ENCODE measurements at places on chromosomes 3 and 15.

DNA sequence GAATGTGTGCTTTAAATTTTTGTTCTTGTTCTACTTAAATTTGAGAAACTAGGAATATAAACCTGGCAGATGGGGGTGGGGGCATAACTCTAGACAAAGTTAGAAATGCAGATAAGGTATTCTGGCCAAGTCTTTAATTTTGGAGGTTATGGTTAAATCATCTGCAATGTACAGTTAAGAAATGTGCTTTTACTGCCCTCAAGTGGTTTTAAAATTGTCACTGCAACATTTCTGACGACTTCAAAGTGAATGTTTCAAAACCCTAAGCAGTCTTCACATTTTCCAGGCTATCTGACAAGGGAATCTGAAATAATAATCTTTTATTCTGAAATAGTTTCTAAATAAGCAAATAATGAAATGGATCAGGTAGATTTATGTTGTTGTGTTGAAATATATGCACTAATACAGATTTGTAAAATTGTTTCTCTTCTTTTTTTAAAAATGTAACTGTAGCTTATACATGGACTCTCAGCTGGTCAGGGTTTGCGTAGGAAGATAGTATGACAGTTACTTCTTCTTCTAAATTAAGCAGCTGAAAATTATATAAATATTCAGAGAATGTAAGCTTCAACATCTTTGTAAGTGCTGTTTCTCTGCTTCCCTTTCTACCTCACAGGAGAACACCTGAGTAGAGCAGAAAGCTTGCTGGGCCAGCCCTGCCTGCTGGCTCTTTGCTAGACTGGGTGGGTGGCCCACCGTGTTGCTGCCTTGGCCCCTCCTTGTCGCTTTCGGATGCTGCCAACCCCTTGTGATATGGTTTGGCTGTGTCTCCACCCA is 45.0 kb downstream of the SUCNR1 start:
- peak; percentile 27 for DNase-seq

DNA sequence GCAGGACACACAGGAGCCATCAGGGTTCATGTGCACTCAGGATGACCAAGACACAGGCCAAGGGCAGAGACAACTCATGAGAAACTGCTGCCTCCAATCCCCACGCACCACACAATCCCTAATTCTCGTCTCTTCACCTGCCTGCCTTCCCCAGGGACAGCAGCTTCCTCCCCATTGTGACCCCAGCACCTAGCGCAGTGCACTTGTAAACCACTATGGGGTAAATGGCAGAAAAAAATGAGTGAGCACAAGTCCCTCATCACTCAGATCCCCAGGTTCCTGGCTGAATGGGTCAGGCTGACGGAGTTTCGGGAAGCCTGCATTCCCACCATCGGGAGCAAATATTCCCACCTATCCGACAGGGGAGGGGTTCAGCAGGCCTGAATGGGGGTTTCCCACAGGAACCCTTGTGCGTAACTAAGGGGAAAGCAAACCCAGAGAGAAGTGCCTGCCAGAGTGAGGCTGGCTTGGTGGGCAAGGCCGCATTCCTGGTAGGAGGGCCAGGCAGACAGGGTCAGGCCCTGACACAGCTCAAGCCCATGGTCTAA is 18.8 kb downstream of the PLXNB1 start:
- no peak for DNase-seq

- DNase-seq: peak; percentile 95
These were observed 35.8 kb downstream of the CPN2 start for GRCh38 chr3:194315088-194315964.

- no peak for DNase-seq
These were observed 1.7 kb downstream of the ANKUB1 start for GRCh38 chr3:149790698-149791097.

DNA sequence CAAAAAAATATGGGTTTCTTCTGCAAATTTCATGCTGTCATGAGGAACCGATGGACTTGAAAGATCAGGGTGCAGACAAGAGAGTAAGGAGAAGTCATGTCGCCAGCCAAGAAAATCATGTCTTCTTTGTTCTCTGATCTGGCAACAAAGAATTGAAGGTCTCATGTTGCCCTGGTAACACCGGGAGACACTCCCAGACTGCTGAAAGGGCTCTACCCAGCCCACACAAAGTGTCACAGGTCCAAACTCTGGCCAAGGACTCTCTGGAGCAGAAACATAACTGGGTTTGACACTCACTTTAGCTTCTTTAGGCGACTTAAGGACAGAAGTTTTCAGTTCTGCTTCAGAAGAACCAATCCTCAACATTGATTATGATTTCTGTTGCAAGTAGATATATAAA is 42.9 kb downstream of the SIDT1 start:
- DNase-seq: peak; percentile 71

- DNase-seq: no peak
These were observed 95.5 kb downstream of the CCNL1 start for GRCh38 chr3:157064402-157064801.

- peak; percentile 41 for DNase-seq
These were observed 23.0 kb downstream of the CPN2 start for GRCh38 chr3:194328053-194328657.

DNA sequence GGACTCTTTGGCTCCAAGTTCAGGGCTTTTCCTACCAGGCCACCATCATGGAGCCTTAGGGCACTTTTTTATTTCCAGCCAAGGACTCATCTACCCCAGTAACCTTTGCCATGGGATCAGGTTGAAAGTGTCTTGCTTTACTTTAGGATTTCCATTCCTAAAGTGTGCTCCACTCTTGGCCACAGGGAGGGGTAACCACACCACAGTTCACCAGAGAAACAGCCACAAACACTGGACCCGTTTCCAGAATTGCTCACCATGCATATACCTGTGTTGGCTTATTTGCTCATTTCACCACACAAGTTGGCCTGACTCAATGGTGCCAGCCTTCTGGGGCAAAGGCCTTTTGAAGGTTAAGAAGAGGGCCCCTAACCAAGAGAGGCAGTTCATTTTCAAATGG is 70.6 kb upstream of the RAD18 start:
- DNase-seq: no peak

DNA sequence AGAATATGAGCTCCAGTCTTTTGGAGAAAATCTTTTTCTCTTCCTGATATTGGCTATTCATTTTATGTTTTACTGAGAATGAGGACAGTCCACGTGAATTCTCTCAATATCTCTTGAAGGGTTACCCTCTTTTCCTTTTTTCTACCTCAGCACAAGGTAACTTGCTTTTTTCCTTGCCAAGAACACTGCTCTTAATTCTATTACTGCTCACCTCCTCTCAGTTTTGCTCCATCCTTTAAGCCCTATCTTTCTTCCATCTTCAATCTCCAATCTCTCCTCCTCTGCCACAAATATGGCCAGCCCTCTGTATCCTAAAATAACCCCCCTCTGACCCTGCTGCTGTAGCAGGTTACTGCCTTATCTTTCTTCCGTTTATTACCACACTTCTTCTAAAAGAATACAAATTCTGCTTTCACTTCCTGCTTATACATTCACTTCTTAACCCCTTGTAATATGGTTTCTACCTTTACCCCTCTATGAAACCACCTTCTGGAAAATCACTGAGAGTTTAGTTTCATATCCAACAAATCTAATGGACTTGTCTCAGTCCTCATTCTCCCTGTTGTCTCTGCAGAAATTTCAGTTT is 89.0 kb downstream of the NFKBIZ start:
- DNase-seq: no peak

DNA sequence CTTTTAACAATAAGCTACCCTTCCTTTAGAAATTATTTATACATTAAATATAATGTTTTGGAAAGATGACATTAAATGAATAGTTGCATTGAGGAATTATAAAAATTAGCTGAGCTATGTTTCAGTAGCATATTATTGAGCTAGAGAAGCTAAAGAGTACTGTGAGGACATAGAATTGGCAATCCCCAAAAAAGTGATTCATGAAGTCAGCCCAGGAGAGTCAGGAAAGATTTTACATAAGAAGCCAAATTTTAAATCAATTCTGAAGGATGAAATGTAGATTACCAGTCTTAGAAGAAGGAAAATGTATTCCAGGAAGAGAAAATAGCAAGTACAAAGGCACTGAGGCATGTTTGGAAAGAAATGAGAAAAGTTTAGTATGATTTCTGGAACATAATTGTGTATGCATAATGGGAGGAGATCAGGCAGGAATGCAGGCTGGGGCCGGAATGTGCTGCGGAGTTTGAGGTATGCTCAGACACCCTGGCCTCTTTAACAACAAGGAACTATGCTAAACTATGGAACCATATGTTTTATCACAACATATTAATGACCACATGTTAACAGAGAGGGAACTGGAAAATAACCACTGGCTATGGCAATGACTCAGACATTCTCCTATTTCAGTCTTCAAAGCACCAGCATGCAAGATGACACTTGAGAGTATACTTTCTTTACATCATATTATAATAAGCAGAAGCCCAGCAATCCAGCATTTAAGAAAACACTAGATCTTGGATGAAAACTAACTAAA is 103.3 kb upstream of the COL8A1 start:
- DNase-seq: no peak

DNA sequence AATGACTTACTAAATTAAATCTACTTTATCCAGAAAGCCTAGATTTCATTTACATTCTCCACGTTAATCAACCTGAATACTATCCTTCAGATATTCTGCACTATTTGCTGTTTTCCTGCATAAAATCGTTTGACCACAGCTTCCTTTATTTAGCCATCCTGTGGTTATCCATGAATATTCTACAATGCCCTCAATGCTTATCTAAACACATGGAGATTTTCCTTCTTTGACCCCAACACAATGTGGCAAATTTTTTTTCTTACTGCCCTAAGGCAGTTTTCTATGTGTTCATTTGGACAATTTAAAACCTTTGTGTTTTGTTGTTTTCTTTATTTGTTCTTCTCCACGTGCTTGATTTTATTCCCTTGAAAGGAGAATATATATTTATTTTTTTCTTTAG is 495.5 kb upstream of the ROBO1 start:
- DNase-seq: no peak

DNA sequence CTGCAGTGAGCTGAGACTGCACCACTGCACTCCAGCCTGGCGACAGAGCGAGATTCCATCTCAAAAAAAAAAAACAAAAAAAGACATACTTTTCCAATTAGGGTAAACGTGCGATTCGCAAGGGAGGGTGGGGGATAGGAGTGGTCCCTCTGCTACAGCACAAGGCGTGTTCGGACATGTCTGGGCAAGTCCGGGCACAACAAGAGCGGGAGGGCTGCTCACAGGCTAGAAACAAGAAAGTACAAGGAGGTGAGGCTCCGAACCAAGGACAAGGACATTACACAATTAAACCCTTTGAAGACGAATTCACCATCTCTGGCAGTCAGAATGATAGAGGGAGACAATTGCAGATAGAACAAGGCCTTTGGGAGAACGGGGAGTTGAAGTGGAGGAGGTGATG is 32.2 kb upstream of the BCL2A1 start:
- DNase-seq: no peak

DNA sequence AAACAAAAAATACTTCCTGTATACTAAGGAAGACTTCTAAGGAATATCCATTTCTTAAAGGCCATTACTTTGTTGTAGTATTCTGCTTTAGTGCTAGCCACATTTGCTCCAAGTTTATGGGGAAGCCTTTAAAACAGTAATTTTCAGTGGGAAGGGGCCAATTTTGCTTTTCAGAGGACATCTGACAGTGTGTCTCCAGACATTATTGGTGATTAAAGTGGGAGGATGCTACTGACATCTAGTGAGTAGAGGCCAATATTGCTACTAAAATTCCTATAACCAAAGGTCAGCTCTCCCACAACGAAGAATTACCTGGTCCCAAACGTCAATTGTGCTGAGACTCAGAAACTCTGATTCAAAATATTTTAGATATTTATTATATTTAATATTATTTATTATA is 24.8 kb downstream of the SLC28A2 start:
- DNase-seq: peak; percentile 18

DNA sequence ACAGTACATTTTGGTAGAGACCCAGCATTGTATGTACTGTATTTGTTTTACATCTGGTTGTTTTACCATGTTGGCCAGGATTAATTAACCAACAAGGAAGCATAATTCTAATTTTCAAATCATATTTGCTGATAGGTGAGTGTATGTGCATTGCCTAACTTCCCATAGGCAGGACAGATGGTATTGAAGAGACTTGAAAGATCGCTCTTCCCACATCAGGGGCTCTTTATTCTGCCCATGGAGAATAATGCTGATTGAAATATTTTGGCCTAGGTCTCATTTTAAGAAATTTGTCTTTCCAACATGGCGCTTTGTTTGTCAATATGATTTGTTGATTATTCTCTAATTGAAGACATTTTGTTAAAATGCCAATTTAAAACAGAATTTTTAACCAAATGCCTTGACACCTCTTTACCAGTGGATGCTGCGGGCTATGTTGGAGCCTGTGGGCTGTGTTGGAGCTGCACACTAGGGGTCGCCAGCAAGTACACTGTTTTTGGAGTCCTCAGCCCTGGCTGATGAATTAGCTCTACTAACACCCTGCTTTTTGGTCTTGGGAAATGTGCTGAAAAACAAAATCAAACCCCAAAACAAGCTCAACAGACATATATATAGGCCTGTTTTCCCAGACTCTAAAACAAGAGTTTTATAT is 5.3 kb downstream of the P2RY12 start:
- DNase-seq: peak; percentile 65

DNA sequence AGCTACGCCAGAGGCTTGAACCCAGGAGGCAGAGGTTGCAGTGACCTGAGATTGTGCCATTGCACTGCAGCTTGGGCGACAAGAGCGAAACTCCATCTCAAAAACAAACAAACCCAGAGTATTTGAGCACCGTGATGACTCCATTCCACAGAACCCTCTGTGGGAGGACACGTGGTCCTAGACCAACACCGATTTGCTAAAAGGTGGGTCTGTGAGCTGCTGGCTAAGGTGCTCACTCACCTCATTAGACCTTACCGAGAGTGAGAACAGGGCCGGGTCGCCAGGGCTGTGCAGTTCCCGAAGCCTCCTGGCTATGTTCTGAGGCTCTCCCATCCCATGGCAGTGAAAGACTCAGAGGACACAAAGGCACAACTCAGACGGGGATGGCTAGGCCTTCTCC is 17.9 kb downstream of the ABHD2 start:
- DNase-seq: no peak

DNA sequence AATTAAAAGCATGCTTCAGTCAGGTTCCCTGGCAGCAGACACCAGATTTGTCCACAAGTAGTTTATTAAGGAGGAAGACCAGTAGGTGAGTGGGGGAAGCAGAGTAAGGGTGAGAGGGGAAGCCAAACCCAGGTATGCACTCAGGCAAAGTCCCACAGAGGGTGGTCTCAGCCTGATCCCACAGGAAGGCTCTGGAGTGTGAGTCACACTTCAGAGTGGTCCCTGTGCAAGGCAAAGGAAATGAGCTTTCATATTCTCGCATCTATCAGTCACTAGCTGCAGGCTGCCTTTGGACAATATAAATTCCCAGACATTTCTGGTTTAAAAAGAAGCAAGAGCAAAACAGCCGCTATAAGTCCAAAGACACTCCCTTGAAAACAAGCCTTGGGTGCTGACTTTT is 78.5 kb downstream of the TRANK1 start:
- no peak for DNase-seq

All from neural progenitor cell (in vitro differentiated cells).